ENCODE measurements at places on chromosomes 4 and X.

GRCh38 chrX:58025979-58026378 lies 115.7 kb upstream of the ZXDA start:
- no peak for DNase-seq

DNA sequence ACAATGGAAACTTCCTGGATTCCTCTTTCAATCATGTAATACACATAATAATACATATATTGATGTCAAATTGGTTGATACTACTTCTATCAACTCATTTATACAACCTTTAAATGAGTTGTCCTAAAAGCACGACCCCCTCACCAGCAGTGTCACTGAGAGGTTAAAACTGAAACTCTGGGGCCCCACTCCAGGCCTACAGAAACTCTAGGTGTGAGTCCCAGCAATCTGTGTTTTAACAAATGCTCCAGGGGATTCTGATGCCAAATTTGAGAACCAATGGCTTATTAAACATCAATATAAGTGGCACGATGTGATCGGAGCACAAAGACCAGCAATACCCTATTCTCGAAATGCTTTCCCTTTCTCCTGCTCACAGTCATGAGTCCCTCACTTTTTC lies 47.9 kb downstream of the ATP8A1 start:
- DNase-seq: no peak

GRCh38 chr4:188819233-188819632 lies 680.0 kb downstream of the TRIML1 start:
- no peak for DNase-seq

DNA sequence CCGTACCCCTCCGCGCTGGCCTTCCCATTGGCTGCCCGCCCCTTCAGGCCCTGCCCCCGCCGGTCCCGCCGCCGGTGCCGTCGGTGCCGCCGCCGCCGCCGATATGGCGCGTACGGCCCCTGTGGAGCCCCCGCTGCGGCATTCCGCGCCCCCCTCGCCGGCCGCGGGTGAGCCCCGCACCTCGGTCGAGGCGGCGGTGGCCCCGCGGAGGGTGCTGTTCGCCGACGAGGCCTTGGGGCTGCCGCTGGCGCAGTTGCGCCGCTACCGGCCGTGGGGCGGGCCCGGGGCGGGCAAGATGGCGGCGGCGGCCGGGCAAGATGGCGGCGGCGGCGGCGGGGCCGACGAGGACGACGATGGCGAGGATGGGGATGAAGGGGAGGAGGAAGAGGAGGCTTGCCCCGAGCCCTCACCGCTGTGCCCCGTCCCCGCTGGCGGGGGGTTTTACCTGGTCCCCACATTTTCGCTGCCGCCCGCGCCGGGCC lies at the start of gene PPP1R3F:
TSS of gene PPP1R3F (plus strand) at position 27 of the 482 bp plus-strand sequence. CDS start at position 104, 77 bp downstream.
- DNase-seq: no peak

GRCh38 chr4:154218051-154218450 lies 273.5 kb downstream of the DCHS2 start:
- DNase-seq: no peak

GRCh38 chrX:118795528-118796280 lies 27.9 kb upstream of the ZCCHC12 start:
- no peak for DNase-seq

GRCh38 chrX:135436966-135437866 lies 15.5 kb downstream of the SMIM10L2A start:
- DNase-seq: no peak

DNA sequence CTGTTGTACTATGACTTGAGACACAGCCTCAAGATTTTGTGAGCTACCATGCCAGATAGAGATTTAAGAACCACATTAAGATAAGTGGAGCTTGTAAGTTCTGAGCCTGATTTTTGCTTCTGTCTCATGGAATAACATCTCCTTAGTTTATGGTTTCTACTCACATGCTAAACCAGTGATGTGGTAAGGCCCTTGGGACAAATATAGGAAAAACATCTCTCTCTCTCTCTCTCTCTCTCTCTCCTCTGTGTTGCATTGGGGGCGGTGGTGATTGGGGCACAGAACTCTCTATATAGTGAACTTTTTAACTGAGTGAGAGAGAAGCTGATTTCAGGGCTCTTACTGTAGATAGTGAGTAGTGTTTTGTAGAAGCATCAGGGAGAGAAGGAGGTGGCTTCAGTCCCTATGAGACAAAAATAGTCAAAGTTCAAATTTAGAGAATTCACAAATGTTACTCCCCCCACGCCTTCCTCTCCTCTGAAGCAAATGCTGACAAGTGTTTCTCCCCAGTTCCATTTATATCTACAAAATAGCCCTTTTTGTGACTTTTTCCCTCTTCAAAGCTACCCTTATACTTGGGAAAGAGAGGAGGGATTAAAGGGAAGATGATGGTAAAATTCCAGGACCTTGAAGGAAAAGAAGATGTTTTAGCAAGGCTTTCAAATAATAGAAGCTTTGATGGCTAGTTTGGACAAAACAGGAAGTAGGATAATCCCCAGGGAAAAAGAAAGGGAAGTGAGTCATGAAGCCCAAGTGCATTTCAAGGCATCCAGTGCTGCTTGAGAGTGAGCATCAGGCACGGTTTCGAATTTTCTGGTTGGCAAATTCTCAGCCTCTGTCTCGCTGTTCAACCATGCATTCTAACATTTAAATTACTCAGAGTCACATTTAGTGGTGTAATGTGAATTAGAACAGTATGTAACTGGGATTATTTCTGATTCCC lies 134.3 kb upstream of the AP1S2 start:
- no peak for DNase-seq

DNA sequence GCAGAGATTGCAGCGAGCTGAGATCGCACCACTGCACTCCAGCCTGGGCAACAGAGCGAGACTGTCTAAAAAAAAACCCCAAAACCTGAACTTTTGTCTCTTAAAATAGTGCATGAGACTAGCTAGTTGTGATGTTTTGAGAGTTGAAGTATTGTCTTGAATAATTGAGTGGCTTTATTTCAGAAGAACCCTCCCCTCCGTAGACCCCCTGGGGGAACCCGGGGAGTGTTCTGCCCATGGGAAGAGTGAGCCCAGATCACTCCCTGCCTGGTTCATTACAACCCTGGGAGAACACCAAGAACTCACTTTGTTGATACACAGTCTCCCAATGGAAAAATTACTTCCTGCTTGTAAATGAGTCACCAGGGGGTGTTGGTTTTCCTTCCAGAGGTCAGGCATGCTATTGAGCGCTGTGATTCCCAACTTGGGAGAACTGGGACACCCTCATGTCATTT lies 65.3 kb upstream of the SHISA3 start:
- DNase-seq: no peak

DNA sequence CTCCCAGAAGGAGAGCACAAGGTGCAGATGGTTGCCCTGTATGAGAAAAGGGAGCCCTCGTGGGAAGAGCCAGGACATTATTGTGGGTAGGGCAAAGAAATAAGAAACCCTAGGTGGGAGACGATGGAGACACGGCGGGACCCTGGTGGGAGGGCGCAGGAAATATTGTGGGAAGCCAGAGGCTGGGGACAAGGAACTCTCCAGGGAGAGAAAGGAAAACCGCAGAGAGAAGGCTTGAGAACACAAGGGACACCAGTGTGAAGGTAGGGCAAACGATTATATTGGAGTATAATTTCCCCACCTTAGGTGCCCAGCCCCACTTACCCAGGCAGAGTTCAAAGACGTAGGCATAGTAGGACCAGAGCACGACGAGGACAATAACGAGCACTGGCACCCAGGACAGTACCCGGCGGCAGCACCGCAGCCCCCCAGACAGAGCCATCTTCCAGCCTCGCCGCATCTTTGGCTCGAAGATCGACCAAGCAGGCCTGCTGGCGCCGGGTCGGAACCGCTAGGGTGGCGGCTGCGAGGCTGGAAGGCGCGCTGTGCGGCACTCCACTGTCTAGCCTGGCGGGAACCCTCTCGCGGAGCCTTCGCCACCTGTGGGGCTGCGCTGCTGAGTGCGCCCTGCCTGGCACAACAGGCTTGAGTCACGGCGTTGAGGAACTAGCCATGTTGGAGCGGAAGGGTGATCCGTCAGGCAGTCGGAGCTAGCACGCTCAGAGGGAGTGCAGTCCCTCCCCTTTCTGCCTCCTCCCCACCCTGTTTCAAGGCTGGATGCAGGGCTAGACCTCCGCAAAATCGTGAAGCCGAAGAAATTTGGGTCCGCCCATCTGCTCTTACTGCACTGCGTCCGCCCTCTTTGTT lies at the start of gene ZDHHC15:
TSS of gene ZDHHC15 (minus strand) at position 473 of the 867 bp plus-strand sequence. CDS start at position 460, 13 bp downstream.
- peak; percentile 13 for DNase-seq
